ENCODE measurements at places on chromosomes 4 and X. TPM values are rescaled to one million over a fixed set of nuclear protein-coding genes. Genes with fewer than 3 reads are reported as not detected.

DNA sequence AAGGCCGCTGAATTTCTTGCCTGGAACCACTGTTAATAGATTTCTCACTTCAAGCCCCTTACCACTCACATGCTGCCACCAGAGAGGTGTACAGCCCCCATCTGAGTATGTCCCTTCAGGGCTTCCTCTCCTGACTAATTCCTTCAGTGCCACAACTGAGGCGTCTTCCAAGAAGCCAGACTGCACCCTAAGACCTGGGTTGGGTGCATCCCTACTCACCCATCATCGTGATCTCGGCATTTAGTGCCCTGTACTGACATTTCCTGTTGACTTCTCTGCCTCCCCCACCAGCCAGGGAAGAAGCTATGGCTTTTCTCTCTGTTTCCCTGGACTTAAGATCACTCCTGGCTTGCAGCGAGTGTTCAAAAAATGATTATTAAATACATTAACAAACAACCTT lies 40.4 kb upstream of the MAP3K15 start:
- H3K27ac ChIP-seq = no peak overlapping the region
- no peaks in the 10 kb centered on the region for H3K36me3 ChIP-seq
- DNase-seq = no peak
- no peaks in the 10 kb centered on the region for H3K4me1 ChIP-seq
- H3K27me3 ChIP-seq = no peaks in the 10 kb centered on the region
- no peak overlapping the region for H3K4me3 ChIP-seq

DNA sequence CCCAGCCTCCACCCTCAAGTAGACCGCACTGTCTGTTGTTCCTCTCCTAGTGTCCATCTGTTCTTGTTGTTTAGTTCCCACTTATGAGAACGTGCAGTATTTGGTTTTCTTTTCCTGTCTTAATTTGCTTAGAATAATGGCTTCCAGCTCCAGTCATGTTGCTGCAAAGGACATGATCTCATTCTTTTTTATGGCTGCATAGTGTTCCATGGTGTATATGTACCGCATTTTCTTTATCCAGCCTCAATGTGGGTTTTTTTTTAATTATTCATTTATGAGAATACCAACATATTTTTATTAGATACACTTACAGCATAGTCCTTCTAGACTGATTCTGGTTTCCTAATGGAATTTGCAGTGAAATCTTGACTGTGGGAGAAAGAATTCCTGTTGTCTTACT lies 1.3 kb downstream of the VMA21 start:
- H3K27ac ChIP-seq = no peak overlapping the region
- H3K36me3 ChIP-seq = no peaks in the 10 kb centered on the region
- DNase-seq = no peak
- peaks cover 15% of the 10 kb centered on the region for H3K4me1 ChIP-seq
- no peak overlapping the region for H3K4me3 ChIP-seq

DNA sequence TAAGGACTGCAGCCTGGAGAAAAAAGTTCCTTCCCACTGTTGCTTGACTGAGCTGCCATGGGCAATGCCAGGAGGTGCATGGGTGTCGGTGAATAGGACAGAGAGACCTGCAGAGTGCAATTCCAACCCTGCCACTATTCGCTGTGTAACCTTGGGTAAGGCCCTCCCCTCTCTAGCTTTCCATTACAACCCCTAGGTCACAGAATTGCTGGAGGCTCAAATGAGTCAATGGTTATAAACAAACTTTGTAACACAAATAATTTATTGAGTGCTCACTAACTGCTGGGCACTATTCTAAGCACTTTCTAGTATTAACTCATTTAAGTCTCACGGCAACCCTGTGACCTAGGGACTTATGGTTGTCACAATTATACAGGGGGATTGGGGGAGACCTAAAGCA lies 37.8 kb downstream of the PJA1 start:
- no peaks in the 10 kb centered on the region for H3K27me3 ChIP-seq
- no peak overlapping the region for H3K4me3 ChIP-seq
- no peak for DNase-seq
- no peaks in the 10 kb centered on the region for H3K36me3 ChIP-seq

GRCh38 chr4:29853833-29854232 lies 866.3 kb upstream of the PCDH7 start:
- H3K27ac ChIP-seq = no peak overlapping the region
- no peaks in the 10 kb centered on the region for H3K36me3 ChIP-seq
- DNase-seq = no peak
- H3K4me3 ChIP-seq = no peak overlapping the region
- H3K27me3 ChIP-seq = no peaks in the 10 kb centered on the region

- no peak overlapping the region for H3K4me3 ChIP-seq
- no peaks in the 10 kb centered on the region for H3K36me3 ChIP-seq
- no peaks in the 10 kb centered on the region for H3K27me3 ChIP-seq
- H3K4me1 ChIP-seq = no peaks in the 10 kb centered on the region
- DNase-seq = no peak
- H3K27ac ChIP-seq = no peak overlapping the region
Observed at GRCh38 chr4:176123710-176124407, 58.2 kb downstream of the WDR17 start.

DNA sequence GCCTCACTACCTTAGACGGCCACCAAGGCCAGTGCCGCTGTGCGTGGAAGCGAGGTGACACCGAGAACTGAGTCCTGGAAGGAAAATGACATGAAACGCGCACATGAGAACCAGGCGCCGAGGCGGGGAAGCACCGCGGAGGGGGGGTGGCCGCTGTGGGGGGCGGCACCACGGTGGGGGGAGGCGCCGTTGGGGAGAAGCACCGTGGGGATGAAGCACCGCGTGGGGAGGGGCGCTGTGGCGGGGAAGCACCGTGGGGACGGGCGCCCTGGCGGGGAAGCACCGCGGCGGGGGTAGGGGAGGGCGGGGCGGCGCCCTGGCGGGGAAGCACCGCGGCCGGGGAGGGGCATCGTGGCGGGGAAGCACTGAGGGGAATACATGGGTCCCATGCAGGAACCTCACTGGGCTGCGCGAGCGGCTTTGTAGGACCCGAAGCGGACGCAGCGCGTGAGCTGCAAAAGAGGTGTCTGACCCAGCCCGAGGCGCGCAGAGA lies 28.0 kb downstream of the PPP2R3B start:
- H3K4me3 ChIP-seq = no peak overlapping the region
- no peak overlapping the region for H3K27ac ChIP-seq
- no peak for DNase-seq
- no peaks in the 10 kb centered on the region for H3K4me1 ChIP-seq

DNA sequence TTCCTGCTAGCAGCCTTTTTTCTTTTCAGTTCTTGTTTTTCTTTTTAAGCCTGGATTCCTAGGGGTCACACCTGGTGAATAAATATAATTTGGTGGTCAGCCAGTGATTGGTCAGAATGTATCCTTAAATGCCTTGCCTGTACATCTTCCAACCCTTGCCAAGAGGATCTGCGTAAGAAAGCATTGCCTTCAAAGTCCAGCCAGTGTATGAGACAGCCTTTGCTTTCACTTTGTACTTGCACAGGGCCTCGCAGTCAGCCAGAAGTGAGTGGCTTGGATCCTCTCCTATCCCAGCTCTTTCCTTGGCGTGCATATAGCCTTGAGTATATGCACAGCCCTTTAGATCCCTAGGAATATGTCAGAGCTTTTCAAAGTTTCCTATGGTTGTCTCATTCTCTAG lies 22.2 kb downstream of the KANTR start:
- no peak for DNase-seq
- H3K27me3 ChIP-seq = no peaks in the 10 kb centered on the region
- H3K4me1 ChIP-seq = no peaks in the 10 kb centered on the region
- no peak overlapping the region for H3K4me3 ChIP-seq
- no peaks in the 10 kb centered on the region for H3K36me3 ChIP-seq
- H3K27ac ChIP-seq = no peak overlapping the region

GRCh38 chr4:31674313-31674947 lies 954.3 kb downstream of the PCDH7 start:
- H3K27ac ChIP-seq = no peak overlapping the region
- no peak for DNase-seq
- no peak overlapping the region for H3K4me3 ChIP-seq
- no peaks in the 10 kb centered on the region for H3K36me3 ChIP-seq
- no peaks in the 10 kb centered on the region for H3K4me1 ChIP-seq

- peak; percentile 69 for DNase-seq
- H3K27ac ChIP-seq = peak overlapping the region; percentile 56
- no peaks in the 10 kb centered on the region for H3K36me3 ChIP-seq
- no peaks in the 10 kb centered on the region for H3K27me3 ChIP-seq
Observed at GRCh38 chrX:13647709-13648212, 5.2 kb upstream of the TCEANC start.

DNA sequence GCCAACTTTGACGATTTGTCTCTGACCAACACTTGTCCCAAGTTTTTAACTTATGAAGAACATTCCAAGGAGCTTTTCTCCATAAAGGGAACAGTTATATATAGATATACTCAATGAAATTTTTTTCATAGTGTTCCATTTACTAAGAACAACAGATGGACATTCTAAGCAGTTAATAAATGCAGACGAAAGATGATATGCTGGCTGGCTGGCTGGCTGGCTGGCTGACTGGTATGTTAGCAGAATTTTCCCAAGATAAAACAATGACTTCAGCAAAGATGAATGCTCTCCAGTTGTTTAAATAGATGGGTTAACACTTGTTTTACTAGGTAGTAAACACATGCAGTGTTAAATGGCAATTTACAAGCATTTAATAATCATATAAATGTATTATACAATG lies 62.2 kb downstream of the SPANXN3 start:
- no peak overlapping the region for H3K27ac ChIP-seq
- H3K4me1 ChIP-seq = no peaks in the 10 kb centered on the region
- H3K27me3 ChIP-seq = no peaks in the 10 kb centered on the region
- no peaks in the 10 kb centered on the region for H3K36me3 ChIP-seq

Gene BCOR
- total RNA-seq = 25.7 TPM

Gene ENPEP
- total RNA-seq = 8.2 TPM

Gene SLC49A3
- total RNA-seq = 31.5 TPM

Gene LRIT3
- 0.12 TPM for total RNA-seq

Gene PAK3
- 1.4 TPM for total RNA-seq

Data from lower lobe of right lung (tissue), 2 donors.